M059J (cell line): ENCODE measurements at places on chromosomes 4 and X.

DNA sequence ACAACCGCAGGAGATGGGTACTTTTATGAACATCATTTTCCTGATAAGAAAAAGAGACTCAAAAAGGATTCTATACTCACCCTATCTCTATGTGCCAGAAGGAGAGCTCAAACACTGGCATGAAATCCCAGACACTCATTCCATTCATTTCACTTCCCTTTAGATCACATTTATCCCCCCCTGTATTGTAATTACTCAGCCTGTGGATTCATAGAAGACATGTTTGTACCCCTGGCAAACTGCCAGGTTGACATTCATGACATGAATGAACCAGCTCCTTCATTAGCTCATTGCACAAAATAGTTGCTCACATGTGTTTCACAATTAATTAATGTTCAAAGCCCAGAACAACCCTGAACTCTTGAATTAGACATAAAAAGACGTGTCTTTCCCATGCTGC lies 4.9 kb downstream of the SMR3A start:
- DNase-seq: peak; percentile 2

GRCh38 chr4:134160211-134160610 lies 41.4 kb downstream of the PABPC4L start:
- DNase-seq: no peak

- DNase-seq: peak; percentile 6
These were observed 4.9 kb downstream of the HUWE1 start for GRCh38 chrX:53681661-53682060.

GRCh38 chr4:153533387-153533786 lies 67.2 kb downstream of the TMEM131L start:
- DNase-seq: no peak
